ENCODE measurements at places on chromosomes 2 and 18.

GRCh38 chr18:76697441-76697901 lies 124.9 kb upstream of the ZNF236 start:
- DNase-seq, result no peak

DNA sequence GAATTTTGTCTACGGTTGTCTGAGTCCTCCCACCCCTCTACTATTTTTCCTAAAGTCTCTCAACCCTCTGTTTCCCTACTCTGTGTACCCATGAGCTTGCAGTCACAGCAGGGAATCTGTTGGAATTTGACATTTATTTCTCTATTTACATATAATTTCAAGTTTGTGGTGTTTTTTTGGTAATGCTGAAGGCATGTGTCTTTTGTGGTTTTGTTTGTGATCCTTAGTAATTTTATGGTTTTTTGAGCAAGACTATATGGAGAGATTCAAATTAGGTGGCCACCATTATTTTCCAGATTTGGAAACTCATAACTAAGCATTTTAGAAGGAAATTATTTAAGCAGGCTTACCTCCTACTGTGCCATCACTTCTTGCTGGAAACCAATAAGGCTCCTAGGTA lies 27.2 kb upstream of the FBLN7 start:
- no peak for DNase-seq

GRCh38 chr18:70288171-70288850 lies 534 bp upstream of the SOCS6 start:
- DNase-seq, result no peak

- DNase-seq, result no peak
Observed at GRCh38 chr18:29849144-29849543, 1193.4 kb downstream of the DSC3 start.

DNA sequence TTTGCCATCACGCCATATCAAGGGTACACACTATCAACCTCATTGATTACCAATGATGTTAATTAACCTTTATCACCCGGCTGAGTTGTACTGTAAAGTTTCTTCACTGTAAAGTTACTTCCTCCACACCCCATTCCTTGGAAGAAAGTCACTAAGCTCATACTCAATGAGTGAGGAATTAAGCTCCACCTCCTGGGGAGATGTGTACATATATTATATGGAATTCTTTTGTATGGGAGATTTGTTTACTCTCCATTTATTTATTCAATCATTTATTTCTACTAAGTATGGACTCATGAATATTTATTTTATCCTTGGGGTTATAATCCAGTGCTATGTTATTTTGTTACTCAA lies 56.8 kb downstream of the C2orf74 start:
- DNase-seq, result no peak

DNA sequence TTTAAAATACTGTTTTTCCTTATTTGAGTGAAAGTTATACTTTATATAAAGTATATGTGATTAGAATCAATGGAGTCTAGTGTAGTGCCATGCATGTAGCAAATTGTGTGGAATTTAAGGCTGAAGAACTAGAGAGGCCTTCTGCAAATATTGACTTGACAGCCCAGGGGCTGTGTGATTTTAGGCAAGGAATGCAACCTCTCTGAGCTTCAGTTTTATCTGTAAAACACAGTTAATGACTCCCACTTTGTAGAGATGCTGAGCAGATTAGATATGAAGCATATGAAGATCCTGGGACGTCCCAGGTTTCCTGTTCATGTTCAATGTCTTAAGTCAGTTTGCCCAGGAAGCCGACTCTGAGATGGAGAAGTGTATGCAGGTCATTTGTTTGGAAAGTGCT lies 83.4 kb upstream of the LTBP1 start:
- no peak for DNase-seq

- peak; percentile 26 for DNase-seq
Observed at GRCh38 chr18:73842795-73843394, 304.7 kb downstream of the FBXO15 start.

DNA sequence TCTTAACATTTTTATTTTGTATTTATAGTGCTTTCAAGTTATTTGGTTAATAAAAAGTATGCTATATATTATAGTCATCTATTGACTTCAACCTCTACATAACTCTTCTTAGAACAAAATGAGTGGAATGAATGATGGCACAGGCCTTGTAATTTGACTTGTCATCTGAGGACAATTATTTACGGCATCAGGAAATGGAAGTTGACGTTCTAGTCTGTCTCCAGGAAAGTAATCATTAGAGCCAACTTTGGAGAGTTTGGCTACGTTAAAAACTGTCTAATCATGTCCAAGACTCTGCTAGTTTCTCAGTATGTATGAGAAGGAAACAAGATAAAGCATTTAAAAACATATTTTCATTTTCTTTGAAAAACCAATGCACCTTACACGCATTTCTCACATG lies 353.6 kb downstream of the ARHGAP15 start:
- no peak for DNase-seq

DNA sequence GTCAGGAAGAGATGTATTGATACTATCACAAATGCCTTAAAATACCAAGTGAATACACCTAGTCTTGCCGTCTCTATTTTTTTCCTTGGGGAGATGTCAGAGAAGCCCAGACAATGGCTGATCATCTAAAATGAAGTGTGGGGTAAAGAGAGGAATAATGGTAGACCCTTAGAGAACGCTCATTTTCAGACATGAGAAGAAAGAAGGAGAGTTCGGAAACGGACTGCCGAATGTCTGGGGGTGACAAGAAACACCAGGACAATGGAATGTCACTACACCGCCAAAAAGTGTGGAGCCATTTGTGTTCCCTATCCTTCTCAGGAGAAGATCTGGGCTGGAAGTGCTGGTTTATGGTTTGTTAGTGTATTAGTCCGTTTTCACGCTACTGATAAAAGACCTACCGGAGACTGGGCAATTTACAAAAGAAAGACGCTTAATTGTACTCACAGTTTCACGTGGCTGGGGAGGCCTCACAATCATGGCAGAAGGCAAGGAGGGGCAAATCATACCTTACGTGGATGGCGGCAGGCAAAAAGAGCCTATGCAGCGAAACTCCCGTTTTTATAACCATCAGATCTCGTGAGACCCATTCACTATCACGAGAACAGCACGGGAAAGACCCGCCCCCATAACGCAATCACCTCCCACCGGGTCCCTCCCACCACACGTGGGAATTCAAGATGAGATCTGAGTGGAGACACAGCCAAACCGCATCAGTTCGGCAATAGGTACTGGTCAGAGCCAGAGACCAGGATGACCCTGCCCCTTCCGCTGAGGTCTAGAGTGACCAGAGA lies 743.7 kb downstream of the GALR1 start:
- DNase-seq, result no peak

GRCh38 chr2:56170504-56170903 lies 13.3 kb upstream of the CCDC85A start:
- no peak for DNase-seq

GRCh38 chr2:75340560-75340959 lies 141.2 kb upstream of the TACR1 start:
- no peak for DNase-seq

GRCh38 chr2:239820836-239821693 lies 204.1 kb downstream of the NDUFA10 start:
- DNase-seq, result no peak

GRCh38 chr2:44100351-44100750 lies 68.3 kb upstream of the PPM1B start:
- DNase-seq, result no peak

DNA sequence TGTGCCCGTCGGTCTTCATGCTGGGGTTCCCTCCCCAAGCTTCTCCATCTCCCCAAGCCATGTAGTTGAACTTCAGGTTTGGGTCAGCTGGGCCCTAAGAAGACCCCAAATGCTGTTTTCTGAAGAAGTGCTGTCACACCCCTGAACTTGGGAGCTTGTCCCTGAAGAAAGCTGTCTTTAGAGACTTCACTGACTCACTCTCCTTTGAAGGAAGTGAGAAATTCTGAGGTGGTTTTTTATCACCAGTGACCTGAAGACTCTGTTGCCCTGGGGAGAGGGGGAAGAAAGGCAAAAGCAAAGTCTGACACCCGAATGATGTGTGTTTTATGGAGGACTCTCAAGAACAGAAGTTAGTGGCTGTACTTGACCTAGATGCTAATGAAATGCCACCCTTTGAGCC lies 83.6 kb upstream of the BCL2L11 start:
- no peak for DNase-seq

DNA sequence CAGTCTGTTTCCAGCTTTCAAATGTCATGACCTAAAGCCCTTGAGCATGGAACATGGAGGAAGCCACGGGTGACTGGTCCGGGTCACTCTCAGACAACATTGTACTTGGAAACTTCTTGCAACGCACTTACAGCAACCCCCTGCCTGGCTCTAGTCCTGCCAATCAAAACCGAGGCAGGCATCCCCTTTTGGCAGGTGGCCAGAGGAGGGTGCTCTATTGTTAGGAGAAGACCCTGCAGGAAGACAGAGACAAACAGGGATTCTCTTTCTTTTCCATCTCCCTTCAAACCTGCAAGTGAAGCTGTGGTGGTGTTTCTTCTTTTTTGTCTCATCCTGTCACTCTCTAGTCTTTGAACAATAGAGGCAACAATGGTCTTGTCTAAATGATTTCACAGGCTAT lies 667.2 kb downstream of the ZEB2 start:
- no peak for DNase-seq

DNA sequence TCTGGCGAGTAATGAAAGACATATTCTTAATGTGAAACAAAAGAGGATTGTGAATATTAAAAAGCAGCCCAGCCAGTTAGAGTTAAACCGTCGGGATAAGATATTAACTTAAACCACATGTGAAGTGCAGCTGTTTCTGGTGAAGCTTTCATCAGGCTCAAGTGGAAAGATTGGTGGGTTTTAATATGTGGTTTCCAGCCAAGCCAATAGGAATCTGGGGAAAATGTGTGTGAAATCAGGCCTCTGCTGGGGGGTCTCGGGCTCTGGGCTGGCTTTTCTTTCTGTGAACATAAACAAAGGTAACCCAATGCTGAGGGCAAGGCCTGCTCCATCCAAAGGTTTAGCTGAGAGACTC lies 279.6 kb downstream of the SLC4A3 start:
- DNase-seq, result no peak

GRCh38 chr18:8801263-8801901 lies 96.0 kb downstream of the MTCL1 start:
- DNase-seq, result no peak

DNA sequence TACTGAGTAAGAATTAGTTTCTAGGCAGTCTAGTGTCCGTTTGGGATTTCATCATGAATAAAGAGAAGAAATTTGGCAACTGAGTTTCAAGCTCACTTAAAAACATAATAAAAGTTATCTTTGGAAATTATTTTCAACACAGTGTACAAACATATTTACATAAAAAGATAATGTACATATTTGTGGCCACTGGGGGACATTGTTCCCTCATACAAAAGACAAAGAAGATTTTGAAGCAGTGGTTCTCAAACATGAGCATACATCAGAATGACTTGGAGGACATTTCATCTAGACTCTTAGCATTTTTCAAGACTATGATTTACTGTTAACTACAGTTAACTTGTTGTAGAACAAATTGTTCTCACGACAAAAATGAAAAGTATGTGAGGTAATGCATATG lies 15.7 kb upstream of the TTC21B start:
- DNase-seq, result no peak

DNA sequence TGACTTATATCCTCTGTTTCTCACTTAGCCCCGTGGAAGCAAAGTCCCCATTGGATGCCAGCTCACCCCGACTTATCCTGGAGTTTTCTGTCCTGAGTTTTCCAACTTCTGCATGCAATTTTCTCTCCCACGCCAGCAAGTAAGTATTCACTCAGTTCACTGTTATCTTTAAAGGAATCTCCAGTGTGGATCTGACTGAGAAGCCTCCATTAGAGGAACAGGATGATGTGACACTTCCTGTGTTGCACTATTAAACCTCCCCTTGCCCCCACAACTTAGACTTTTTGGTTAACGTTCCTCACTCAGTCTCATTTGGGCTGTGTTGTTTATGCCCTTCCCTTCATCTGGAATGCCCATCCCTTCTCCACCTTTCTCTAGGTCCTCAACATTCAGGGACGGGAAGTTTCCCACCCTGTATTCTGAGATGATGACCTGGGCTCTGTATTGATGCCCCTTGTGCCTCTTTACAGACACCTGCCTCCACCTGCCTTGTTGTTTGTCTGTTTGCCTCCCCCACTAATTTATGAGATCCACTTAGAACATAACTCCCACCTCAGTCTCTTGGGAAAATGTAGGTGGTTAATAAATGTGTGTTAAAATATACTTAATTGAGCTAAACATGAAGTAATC lies 536.1 kb upstream of the RAB6C start:
- DNase-seq, result no peak

DNA sequence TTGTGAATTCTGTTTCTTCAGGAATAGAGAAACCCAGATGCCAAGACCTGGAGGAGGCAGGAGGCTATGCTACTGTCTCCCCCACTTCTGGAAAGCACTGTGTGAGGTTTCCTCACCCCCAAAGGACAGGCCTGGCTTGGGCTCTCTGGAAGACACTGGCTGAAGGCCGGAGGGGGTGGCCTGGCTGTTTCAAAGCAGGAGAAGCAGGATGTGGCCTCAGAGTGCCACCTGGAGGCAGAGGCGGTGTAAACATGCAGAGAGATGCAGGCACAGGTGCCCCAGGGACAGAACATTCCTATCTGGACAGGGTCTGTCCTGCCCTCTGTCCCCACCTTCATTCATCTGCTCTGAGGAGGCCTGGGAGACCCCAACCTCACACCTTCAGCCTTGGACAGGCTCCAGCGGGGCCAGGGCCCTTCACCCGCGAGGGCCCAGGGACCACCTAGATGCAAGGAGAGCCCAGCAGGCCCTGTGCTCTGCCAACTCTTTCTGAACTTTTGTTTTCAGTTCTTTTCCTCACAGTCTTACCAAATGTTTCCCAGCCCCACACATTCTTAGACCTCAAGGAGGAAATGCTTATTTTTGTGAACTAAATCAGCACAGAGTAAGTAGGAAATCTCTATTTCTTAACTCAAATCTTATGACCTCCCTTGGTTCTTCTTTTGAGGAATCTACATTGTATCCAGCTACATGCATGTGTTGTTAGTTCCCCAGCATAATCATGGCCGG lies 79.2 kb downstream of the LONRF2 start:
- peak; percentile 36 for DNase-seq

- no peak for DNase-seq
Observed at GRCh38 chr2:27264253-27264752, 1.5 kb upstream of the SLC30A3 start.

GRCh38 chr2:11157731-11158130 lies 2.5 kb downstream of the SLC66A3 start:
- no peak for DNase-seq

DNA sequence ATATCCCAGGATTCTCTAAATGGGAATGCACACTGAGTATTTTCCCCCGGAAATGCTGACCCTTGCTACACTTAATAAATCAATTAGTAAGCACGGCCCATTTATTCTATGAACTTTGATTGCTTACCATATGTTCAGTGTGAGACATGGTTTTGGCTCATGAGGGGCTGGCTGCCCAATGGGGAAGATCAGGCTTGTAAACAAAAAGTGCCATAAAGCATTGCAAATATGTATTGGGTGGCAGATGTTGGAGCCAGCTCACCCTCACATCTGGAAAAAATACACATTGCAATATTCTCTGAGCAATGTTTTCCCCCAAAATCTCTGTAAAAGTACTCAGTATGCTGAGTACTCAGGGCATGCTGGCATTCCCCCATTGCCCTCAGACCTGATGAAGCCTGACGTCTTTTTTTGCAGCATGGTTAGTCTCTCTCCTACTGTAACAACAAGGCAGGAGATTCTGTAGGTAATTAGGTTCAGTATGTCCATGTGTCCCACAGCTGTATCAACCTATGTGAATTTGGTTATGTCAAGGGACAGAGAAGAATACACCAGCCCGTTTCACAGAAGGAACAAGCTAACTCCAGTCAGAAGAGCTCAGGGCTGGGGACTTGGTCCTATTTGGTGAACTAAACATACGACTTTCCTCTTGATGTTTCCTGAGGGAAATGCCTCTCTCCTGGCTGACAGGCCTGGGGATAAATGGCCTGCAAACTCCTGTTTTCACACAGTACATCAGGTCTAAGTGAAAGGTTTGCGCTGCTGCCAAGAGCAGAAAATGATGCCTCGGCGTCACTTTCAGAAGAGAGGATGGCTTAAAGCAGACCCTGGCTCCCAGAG lies 202.4 kb downstream of the INSIG2 start:
- no peak for DNase-seq

All from stimulated activated CD8-positive, alpha-beta memory T cell treated with anti-CD3 and anti-CD28 coated beads, Interleukin-2, amount 100 ng/mL, for 48 hours (primary cell).